GM23248 (cell line): ENCODE measurements at places on chromosomes 2 and 18. TPM values are rescaled to one million over a fixed set of nuclear protein-coding genes. Genes with fewer than 3 reads are reported as not detected.

GRCh38 chr2:200617156-200618053 is 31.6 kb downstream of the AOX1 start:
- H3K27me3 ChIP-seq = no peaks in the 10 kb centered on the region
- DNase-seq = peak; percentile 20
- H3K36me3 ChIP-seq = no peaks in the 10 kb centered on the region
- peak overlapping the region; percentile 40 for H3K27ac ChIP-seq
- peaks cover 67% of the 10 kb centered on the region for H3K4me1 ChIP-seq

Gene MCEE
- total RNA-seq = 16.5 and 21.1 TPM in 2 replicates

Gene POTEI
- total RNA-seq = not detected in 2 replicates

DNA sequence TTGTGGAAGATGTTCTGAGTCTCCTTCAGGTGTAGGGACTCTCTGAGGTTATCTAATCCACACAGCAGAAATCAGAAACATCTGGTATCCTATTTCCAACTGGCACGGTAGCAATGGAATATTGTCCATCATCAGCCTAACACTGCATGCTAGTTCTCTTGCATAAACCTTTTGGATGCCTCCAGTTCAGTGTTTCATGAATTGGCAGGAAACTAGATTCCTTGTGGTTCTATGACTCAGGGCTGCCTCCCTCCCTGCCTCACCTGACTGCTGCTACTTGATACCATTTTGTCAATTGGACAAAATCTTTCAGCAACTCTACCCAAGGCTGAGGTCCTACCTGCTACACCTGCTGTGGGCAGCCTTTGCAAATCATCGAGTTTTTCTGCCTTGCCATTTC is 130.9 kb downstream of the TPGS2 start:
- H3K27me3 ChIP-seq = no peaks in the 10 kb centered on the region
- H3K36me3 ChIP-seq = no peaks in the 10 kb centered on the region
- no peak overlapping the region for H3K27ac ChIP-seq

DNA sequence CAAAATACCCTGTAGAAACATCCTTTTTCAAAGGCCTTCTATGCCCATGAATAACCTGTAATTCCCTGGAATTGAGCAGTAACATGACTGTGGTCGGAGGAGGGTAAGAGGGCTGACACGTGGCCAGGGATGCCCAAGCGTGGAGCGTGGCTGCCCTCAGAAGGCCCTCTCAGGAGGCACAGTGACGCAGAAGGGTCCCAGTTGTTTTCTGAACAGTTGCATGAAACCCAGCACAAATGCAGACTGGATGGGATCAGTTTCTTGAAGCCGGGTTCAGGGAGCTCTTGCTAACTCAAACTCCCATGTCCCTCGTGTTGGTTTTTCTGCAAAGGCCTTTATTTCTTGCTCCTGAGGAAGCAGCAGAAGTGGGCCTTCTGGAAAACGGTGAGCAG is 237.0 kb downstream of the ALPK2 start:
- peak; percentile 4 for DNase-seq
- no peak overlapping the region for H3K4me3 ChIP-seq
- no peaks in the 10 kb centered on the region for H3K27me3 ChIP-seq
- no peaks in the 10 kb centered on the region for H3K36me3 ChIP-seq

Gene TCF23
- total RNA-seq = not detected in 2 replicates

GRCh38 chr2:37916512-37917082 is 8.5 kb upstream of the RMDN2 start:
- peak overlapping the region; percentile 61 for H3K4me3 ChIP-seq
- H3K27me3 ChIP-seq = no peaks in the 10 kb centered on the region
- H3K27ac ChIP-seq = peak overlapping the region; percentile 84
- no peaks in the 10 kb centered on the region for H3K36me3 ChIP-seq
- peak; percentile 99 for DNase-seq

Gene SH3BP4
- 96.0 and 100 TPM in 2 replicates for total RNA-seq

Gene GPR45
- total RNA-seq = not detected in 2 replicates

GRCh38 chr18:610214-610928 is 13.6 kb downstream of the CLUL1 start:
- no peaks in the 10 kb centered on the region for H3K36me3 ChIP-seq
- no peaks in the 10 kb centered on the region for H3K4me1 ChIP-seq
- no peak for DNase-seq
- H3K27ac ChIP-seq = no peak overlapping the region
